ENCODE measurements at places on chromosomes 13 and 19.

DNA sequence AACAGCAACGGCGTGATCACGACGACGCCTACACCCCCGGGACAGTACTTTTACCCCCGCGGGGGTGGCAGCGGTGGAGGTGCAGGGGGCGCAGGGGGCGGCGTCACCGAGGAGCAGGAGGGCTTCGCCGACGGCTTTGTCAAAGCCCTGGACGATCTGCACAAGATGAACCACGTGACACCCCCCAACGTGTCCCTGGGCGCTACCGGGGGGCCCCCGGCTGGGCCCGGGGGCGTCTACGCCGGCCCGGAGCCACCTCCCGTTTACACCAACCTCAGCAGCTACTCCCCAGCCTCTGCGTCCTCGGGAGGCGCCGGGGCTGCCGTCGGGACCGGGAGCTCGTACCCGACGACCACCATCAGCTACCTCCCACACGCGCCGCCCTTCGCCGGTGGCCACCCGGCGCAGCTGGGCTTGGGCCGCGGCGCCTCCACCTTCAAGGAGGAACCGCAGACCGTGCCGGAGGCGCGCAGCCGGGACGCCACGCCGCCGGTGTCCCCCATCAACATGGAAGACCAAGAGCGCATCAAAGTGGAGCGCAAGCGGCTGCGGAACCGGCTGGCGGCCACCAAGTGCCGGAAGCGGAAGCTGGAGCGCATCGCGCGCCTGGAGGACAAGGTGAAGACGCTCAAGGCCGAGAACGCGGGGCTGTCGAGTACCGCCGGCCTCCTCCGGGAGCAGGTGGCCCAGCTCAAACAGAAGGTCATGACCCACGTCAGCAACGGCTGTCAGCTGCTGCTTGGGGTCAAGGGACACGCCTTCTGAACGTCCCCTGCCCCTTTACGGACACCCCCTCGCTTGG is 966 bp downstream of the JUNB start:
- peak; percentile 76 for DNase-seq

- no peak for DNase-seq
These were observed 2.2 kb upstream of the TBXA2R start for GRCh38 chr19:3608750-3609322.

GRCh38 chr13:63693696-63694095 is 2278.0 kb upstream of the PCDH20 start:
- DNase-seq: no peak

DNA sequence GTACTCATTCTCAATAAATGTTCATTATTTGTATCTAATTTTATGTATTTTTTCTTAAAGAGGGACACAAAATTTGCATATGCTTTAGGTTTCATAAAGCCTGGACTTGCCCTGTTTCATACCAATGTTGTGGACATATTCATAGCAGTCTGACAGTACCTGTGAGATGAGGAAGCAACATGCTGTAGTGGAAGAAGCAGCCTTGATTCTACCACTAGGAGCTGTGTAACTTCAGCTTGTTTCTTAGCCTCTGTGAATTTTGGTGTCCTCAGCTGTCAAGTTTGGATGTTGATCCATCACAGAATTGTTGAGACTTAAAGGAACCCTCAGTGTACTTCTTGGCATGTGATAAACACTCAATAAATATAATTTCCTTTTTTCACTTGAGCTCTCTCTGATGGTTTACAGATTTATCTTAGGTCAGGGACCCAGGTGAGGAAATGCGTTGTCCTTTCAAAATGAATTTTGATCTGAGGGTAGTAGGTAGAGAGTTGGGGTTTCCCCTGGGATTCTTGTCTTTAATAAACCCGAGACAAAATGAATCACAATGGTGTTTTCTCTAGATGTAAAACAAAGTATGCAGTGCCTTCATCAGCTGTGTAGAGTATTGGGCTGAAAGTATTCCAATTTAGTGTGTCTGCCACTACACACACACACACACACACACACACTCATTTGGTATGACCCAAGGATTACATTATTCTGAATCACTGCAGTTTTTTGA is 152.1 kb downstream of the KCNRG start:
- DNase-seq: peak; percentile 5

- no peak for DNase-seq
These were observed 19.6 kb downstream of the PIAS4 start for GRCh38 chr19:4027146-4027545.

DNA sequence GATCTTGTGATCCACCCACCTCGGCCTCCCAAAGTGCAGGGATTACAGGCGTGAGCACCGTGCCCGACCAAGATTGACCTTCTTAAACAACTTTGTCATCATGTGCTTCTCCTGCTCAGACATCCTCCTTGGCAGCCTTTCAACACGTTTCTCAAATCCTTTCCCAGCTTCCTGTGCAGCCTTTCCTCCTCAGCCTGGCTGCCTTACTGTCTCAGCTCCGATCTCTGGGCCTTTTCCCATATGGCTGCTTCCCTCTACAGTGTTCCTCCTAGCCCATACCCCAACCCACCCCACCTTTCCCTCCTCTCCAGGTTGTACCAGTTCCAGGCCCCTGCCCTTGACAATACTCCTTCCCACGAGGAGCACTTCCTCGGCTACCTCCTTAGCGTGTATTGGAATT is 7.2 kb downstream of the PHF11 start:
- DNase-seq: no peak

GRCh38 chr13:41059456-41060081 is 1.7 kb upstream of the WBP4 start:
- DNase-seq: no peak

DNA sequence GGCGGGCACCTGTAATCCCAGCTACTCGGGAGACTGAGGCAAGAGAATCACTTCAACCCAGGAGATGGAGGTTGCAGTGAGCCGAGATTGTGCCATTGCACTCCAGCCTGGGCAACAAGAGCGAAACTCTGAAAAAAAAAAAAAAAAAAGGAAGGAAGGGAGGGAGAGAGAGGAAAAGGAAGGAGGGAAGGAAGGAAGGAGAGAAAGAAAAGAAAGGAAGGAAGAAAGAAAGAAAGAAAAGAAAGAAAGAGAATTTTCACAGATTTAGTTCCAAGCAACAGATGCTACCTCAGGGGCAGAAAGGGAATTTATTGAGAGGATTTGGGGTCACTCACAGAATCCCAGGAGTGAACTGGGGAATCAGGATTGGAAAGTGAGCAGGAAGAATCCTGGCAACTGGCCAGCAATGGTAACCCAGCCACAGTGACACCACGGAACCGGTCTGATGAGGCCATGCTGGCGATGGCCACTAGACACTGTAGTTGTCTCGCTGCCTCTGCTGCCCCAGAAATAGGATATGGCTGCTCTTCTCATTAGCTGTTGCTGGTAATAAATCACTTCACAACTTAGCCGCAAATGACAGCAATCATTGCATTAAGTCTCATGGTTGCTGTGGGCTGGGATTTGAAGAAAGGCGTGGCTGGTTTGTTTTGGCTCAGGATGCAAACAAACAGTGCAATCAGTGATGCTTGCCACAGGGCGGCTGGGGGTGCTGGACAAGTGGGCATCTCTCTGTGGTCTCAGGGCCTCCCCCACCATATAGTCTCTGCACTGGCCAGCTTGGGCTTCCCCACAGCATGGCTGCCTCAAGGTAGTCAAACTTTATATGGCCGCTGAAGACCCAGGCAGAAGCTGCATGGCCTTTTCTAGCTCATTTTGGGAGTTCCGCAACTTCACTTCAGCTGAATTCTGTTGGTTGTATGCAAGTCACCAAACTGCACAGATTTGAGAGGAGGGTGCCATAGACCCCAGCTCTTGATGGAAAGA is 5.2 kb upstream of the BCAM start:
- DNase-seq: no peak

DNA sequence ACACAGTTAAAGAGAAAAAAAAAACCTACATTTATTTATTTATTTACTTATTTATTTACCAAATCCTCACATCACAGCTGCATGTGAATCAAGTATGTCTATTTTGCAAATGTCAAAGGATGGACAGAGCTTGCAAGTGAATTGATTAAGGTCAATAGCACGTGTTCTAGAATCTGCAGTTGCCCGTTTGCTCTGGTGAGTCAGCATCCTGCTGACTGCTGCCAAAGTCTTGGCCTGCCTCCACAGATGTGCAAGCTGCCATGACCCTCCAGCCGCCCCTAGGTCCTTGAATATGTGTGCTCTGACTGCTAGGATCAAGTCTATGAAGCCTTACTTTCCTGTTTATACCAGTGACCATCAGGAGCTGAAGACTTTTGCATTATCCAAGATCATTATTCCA is 320.6 kb downstream of the GPC5 start:
- no peak for DNase-seq

DNA sequence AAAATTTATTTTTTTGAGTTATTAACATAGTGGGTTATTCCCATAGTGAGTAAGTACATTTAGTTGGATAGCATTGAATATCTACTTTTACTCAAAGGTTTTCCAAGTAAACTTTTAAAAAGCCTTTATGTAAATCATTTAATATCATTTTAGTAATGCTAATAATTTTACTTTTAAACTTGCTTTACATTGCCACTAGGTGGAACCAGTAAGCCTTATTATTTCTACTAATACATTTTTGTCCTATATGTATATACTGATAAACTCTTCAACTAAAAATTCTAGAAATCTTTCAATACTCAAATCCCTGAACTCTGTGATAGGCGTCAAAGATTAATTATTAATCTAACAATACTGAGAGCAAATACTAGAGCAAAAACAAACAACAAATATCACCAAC is 1709.2 kb upstream of the PCDH20 start:
- DNase-seq: no peak

GRCh38 chr13:102440259-102440936 is 38.5 kb upstream of the FGF14 start:
- no peak for DNase-seq

DNA sequence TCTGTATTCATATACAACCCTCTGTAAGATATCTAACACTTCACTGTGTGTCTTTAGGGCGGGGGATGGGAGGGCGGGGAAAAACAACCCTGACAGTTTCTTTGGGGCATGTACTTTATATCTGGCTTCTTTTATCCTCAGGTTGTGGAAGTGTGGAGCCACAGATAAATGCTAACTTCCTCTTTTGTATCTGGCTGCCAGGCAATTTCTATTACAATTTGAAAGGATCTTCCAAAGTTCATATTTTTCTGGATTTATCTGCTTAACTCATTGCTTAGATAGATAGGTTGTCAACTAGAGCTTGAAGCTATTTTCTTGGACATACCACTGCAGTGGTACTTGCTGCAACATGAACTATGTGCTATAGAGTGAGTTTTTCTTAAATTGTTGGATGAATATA is 393.0 kb downstream of the LMO7 start:
- no peak for DNase-seq

GRCh38 chr13:94028234-94028633 is 451.2 kb downstream of the DCT start:
- DNase-seq: no peak

GRCh38 chr13:50344717-50345116 is 329.5 kb downstream of the KCNRG start:
- DNase-seq: no peak

DNA sequence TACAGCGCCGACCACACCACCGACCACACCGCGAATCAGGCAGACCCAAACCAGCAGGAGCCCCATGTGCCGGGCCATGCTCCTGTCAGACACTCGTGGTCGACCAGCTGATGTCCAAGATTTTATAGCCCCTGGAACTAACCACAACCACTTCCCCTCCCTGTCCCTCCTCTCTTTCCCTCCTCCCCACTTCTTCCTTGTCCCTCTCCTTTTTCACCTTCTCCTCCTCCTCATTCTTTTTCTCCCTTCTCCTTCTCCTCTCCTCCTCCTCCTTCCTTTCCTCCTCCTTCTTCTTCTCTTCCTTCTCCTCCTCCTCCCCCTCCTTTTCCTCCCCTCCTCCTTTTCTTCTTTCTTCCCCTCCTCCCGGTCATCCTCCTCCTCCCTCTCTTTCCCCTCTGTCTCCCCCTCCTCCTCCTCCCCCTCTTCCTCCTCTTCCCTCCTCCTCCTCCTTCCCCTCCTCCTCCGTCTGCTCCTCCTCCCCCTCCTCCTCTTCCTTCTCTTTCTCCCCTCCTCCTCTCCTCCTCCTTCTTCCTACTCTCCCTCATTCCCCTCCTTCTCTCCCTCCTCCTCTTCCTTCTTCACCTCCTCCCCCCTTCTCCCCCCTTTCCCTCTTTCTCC is 670 bp downstream of the BSPH1 start:
- DNase-seq: no peak

DNA sequence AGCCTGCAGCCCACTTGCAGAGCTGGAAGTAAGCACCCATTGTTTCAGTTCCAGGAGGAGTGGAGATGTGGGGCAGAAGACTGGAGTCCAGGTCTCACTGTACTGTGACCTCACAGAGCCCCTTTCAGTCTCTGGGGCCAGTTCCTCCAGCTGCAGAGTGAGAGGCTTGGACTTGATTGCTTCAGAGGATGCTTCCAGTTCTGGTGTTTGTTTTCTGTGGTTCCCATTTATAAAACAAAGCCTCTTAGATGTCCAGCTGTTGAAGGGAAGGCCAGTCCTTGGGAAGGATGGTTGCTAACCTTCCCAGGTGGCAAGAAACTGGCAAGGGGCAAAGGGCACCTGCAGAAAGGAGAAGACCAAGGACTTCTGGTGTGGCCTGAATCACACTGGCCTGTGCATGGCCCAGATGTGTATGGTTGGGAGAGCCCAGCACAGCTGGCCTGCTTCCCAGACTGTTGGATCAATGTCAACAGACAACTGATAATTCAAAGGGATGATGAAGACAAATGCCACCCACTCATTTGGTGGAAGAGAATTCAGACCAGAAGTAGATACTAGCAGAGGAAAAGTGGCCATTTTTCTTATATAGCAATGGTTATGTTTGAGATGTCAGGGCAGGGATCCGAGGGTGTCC is 218.5 kb downstream of the ZNF536 start:
- no peak for DNase-seq

GRCh38 chr19:51450730-51451307 is 7.4 kb downstream of the SIGLEC8 start:
- peak; percentile 46 for DNase-seq

DNA sequence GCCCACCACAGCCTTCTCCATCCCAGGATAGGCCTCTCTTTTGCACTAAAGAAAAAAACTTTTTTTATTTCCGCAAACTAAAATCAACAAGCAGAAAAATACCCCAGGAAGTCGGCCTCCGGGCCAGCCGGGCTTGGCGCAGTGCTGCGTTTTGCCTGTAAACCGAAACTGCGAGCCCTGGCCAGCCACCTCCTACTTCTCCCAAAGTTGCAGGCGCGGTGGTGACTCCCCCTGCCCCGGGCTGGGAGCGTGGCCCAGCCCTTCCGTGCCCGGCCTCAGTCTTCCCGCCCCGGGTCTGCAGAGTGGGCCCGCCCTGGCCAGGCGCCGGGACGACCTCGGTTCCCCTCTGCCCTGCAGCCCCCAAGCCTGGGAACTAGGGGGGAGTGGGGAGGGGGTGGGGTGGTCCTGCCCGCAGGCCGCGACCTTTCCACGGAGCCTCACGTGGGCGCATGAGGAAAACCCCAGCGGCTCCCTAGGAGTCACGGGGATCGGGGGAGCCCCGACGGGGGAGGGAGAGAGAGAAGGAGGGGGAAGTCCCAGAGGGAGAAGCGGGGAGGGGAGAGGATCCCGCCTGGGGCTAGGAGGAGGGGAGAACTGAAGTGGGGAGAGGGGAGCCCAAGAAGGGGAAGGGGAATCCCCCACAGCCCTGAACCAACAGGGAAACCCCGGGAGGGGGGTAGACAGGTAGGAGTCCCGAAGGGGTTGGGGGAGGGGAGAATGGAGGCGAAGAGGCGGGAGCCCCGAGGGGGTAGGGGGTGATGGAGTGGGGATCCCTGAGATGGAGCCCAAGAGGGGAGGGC is 3.0 kb downstream of the GADD45B start:
- DNase-seq: peak; percentile 78

- DNase-seq: no peak
These were observed 46.9 kb upstream of the SLITRK1 start for GRCh38 chr13:83929157-83929556.

GRCh38 chr13:94382960-94383359 is 96.5 kb downstream of the DCT start:
- DNase-seq: no peak

Data from T-helper 2 cell treated with Interferon-gamma antibody and Interleukin-4, amounts not matched to agents 5 μg/mL and 100 μg/mL, for 36 hours (primary cell).